ENCODE measurements at places on chromosomes 6 and 20. TPM values are rescaled to one million over a fixed set of nuclear protein-coding genes. Genes with fewer than 3 reads are reported as not detected.

DNA sequence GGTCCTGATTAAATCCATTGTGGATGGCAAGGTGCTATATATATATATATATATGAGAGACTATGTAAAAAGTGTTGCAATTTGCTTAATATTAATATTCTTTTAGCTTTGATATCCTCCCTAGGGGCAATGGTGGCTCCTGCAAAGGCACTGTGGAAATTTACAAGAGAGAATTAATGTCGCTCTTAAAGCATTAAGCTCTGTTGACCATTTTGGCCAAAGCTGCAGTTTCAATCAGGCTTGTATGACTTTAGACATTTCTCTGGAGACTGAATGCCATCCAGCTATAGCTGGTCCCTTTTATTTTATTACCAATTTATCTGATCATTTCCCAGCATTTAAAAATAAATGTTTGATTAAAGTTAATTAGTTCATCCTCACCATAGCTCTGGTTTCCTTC, 155.3 kb downstream of the JARID2 start:
- H3K4me1 ChIP-seq, result peaks cover 40% of the 10 kb centered on the region
- H3K36me3 ChIP-seq, result no peaks in the 10 kb centered on the region
- no peak overlapping the region for H3K4me3 ChIP-seq

DNA sequence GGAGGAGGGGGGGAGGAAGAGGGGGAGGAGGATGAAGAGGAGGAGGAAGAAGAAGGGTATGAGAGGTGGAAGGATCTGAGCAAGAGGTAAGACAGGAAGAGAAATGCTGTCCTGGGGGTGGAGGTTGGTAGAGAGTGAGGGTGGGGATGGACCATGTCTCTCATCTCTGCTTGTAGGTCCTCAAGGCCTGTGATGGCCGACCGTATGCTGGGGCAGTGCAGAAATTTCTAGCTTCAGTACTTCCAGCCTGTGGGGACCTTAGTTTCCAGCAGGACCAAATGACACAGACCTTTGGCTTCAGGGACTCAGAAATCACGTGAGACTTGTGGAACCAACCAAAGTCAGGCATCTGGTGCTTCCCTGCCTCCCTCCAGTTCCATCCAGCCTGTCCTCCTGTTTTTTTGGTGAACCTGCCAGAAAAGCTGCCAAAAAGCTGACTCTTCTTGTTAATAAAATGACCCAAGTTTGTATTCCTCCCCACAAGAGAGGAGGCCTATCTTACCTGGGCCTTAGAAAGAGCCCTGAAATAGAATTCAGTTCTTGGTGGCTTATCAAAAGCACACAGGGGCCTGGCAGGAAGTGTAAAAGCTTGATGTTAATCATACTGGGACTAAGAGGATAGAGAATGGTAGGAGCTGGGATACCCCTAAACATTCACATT, 2.5 kb upstream of the C4A start:
- no peak overlapping the region for H3K27ac ChIP-seq
- H3K4me3 ChIP-seq, result no peak overlapping the region
- no peaks in the 10 kb centered on the region for H3K4me1 ChIP-seq
- H3K27me3 ChIP-seq, result no peaks in the 10 kb centered on the region

DNA sequence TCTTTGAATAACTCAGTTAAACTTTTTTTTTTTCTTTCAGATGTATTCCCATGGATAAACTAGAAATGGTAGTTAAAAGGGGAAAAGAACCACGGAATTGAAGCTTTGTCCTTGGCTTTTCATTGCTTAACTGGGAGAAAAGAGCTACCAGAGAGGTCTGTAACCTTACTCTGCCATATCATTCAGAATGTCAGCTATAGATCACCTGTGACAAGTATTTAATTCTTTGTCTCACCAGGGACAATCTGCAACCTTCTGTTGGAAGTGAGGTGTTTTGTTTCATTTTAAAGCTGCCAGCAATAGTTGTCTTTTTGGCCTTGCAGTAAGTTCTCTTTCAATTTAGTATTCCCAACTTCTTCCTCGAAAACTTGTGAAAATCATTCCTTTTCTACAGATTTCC, 618.4 kb downstream of the FRK start:
- H3K4me1 ChIP-seq, result no peaks in the 10 kb centered on the region
- no peaks in the 10 kb centered on the region for H3K27me3 ChIP-seq
- no peak overlapping the region for H3K4me3 ChIP-seq

- H3K27ac ChIP-seq, result no peak overlapping the region
- H3K4me3 ChIP-seq, result no peak overlapping the region
- H3K4me1 ChIP-seq, result no peaks in the 10 kb centered on the region
- no peak for DNase-seq
- H3K27me3 ChIP-seq, result no peaks in the 10 kb centered on the region
Measured at GRCh38 chr6:48472091-48472490, 361.1 kb upstream of the PTCHD4 start.

GRCh38 chr20:44135012-44135412, 52.0 kb downstream of the JPH2 start:
- no peak overlapping the region for H3K4me3 ChIP-seq
- H3K4me1 ChIP-seq, result peaks cover 4% of the 10 kb centered on the region
- no peak overlapping the region for H3K27ac ChIP-seq

DNA sequence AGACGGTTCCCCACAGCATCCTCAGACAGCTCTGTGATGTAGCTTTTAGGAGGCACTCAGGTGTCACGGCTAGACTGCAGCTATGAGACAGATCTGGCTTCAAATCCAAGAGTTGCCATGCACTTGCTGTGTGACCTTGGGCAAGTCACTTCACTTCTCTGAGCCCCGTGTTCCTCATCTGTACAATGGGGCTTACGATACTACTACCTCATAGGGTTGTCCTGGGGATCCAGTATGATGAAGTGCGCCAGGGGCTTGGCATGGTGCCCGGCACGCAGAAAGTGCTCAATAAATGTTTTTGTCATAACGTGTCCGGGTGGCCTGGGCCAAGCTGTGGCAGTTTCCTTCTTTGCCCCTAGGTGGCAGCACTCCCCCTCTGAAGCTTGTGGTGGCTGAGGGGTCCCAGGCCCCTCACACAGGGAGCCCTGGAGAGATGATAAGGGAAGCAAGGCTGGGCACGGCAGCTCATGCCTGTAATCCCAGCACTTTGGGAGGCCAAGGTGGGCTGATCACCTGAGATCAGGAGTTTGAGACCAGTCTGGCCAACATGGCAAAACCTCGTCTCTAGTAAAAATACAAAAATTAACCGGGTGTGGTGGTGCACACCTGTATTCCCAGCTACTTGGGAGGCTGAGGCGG, 19.1 kb upstream of the CHMP4B start:
- peak; percentile 23 for DNase-seq
- no peaks in the 10 kb centered on the region for H3K27me3 ChIP-seq
- no peak overlapping the region for H3K4me3 ChIP-seq
- H3K27ac ChIP-seq, result no peak overlapping the region

- no peak overlapping the region for H3K27ac ChIP-seq
- no peaks in the 10 kb centered on the region for H3K27me3 ChIP-seq
- no peaks in the 10 kb centered on the region for H3K4me1 ChIP-seq
Measured at GRCh38 chr20:50895111-50895830, 36.0 kb downstream of the ADNP start.

DNA sequence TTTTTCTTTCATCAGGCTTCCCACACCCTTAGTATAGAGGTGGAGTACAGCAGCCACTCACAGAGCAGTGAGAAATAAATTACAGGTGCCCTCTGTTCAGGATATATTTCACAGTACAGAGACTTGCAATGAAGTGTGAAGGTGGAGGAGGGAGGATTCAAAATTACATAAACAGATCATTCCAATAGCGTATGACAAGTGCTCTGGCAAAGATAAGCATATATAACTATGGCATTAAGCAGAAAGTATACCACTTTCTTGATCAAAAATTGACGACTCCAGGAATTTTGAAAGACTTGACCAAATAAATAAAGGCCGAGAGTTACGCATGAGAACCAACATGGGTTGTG, 108.7 kb downstream of the GPX5 start:
- DNase-seq, result no peak
- no peaks in the 10 kb centered on the region for H3K36me3 ChIP-seq
- H3K27me3 ChIP-seq, result peaks cover 52% of the 10 kb centered on the region
- H3K4me3 ChIP-seq, result peak overlapping the region; percentile 22
- no peak overlapping the region for H3K27ac ChIP-seq
- H3K4me1 ChIP-seq, result no peaks in the 10 kb centered on the region

DNA sequence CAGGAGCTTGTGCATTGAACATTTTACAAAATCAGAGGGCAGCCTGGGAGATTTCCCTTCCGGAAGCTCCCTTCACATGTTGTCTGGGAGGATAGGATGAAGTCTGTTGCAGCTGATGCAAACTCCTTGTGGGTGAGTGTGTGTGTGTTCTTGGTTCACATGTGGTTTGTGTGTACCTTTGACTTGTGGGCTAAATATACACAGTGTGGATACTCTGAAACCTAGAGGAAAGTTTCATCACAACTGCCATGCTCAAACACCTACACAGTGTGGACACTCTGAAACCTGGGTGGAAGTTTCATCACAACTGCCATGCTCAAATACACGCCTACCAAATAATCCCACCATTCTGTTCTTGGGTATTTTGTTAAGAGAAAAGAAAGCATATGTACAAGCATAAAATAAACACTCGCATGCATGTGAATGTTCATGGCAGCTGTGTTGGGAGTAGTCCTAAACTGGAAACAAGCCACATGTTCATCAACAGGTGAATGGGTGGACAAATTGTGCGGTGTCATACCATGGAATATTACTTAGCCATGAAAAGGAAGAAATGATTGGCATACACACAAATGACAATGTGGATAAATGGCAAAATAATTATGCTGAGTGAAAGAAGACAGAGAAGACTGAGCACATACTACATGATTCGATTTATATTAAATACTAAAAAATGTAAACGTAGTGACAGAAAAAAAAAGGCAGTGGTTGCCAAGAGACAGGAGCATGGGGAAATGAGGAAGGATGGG, 1.8 kb downstream of the SCP2D1 start:
- H3K27ac ChIP-seq, result no peak overlapping the region
- no peaks in the 10 kb centered on the region for H3K4me1 ChIP-seq
- DNase-seq, result no peak
- H3K36me3 ChIP-seq, result no peaks in the 10 kb centered on the region
- no peaks in the 10 kb centered on the region for H3K27me3 ChIP-seq

DNA sequence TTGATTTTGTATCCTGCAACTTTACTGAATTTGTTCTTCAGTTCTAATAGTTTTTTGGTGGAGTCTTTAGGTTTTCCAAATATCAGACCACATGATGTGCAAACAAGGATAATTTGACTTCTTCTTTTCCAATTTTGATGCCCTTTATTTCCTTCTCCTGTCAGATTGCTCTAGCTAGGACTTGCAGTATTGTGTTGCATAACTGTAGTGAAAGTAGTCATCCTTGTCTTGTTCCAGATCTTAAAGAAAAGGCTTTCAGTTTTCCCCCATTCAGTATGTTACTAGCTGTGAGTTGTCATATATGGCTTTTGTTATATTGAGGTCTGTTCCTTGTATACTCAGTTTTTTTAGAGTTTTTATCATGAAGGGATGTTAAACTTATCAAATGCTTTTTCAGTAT, 4.6 kb downstream of the MICB start:
- H3K4me3 ChIP-seq, result no peak overlapping the region
- H3K27me3 ChIP-seq, result peaks cover 47% of the 10 kb centered on the region
- H3K27ac ChIP-seq, result no peak overlapping the region

DNA sequence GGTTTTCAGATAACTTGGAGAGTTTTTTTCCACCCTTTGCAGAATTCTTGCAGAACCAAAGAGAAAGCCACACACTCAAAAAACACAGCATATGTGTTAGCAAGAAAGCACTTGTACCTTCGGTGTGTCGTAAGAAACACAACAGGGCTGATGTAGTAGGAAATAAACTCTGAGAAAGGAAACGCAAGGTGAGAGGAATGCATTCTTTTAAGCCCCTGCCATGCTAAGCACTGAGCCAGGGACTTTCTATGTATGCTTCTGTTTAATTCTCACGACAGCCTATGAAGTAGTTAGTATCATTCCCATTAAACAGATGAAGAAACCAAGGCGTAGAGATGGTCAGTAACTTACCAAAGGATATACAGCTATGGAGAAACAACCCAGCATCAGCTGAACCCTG, 23.1 kb downstream of the NEDD9 start:
- H3K4me1 ChIP-seq, result peaks cover 12% of the 10 kb centered on the region
- H3K27ac ChIP-seq, result no peak overlapping the region
- no peak overlapping the region for H3K4me3 ChIP-seq
- peaks cover 35% of the 10 kb centered on the region for H3K36me3 ChIP-seq

The SLC4A11 gene
- polyA plus RNA-seq, result 0.36 TPM

DNA sequence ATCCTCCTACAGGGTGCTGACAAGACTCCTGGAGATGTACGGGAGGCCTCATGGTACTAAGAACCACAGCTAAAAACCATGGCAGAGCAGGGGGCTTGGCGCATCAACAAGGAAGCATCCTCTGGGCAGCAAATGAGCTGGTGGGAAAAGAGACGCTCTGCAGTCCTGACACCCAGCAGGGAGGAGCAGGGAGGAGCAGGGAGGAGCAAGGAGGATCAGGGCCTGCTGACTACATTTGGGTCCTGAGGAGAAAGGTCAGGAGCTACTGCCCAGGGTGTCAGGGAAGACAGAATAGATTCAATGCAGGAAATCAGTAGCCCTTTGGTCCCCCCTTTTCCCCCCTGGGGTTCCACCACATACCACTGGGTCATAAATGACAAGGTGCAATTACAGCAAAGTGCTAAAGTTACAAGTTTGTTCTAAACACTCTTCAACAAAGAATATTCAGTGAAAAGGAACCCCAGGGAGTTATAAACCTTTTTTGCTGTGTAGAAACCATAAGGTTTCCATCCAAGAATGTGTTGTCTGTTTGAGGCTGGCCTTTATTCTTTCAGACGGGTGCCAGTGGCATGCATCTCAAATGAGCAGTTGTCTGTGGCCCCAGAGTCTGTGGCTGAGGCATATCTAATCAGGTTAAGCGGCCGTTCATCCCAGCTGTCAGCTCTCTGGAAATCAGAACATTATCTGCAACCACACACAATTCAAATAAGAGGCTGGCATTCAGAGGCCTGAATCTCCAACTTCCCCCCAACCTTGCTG, 325.0 kb downstream of the CDC5L start:
- H3K27ac ChIP-seq, result peak overlapping the region; percentile 0
- no peak overlapping the region for H3K4me3 ChIP-seq

DNA sequence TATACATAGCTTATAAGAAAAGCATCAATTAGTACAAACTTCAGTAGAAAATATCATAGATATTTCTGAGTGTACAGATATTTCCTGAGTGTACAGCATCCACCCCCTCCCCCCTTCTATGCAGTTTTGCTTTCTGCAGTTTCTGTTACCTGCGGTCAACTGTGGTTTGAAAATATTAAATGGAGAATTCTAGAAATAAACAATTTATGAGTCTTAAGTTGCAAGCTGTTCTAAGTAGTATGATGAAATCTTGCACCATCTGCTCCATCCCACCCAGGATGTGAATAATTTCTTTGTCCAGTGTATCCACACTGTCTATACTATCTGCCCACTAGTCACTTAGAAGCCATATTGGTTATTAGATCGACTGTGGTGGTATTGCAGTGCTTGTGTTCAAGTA, 15.8 kb upstream of the GPR63 start:
- no peak overlapping the region for H3K27ac ChIP-seq
- no peak overlapping the region for H3K4me3 ChIP-seq
- no peak for DNase-seq

The FNDC11 gene
- 0.34 TPM for polyA plus RNA-seq

All from large intestine (tissue), 12 donors.